Stomach (tissue), 19 donors: ENCODE measurements at places on chromosomes 16 and 17.

- DNase-seq: no peak
Measured at GRCh38 chr17:78898075-78898836, 4.7 kb downstream of the CEP295NL start.

- no peak for DNase-seq
Measured at GRCh38 chr17:69066482-69066881, 5.8 kb upstream of the ABCA9 start.

GRCh38 chr17:30377574-30378240 is 1.0 kb upstream of the CPD start:
- no peak for DNase-seq

- DNase-seq: no peak
Measured at GRCh38 chr16:59126486-59126885, 392.4 kb upstream of the GOT2 start.

- DNase-seq: peak; percentile 60
Measured at GRCh38 chr17:74513987-74514631, 17.2 kb downstream of the CD300LB start.

DNA sequence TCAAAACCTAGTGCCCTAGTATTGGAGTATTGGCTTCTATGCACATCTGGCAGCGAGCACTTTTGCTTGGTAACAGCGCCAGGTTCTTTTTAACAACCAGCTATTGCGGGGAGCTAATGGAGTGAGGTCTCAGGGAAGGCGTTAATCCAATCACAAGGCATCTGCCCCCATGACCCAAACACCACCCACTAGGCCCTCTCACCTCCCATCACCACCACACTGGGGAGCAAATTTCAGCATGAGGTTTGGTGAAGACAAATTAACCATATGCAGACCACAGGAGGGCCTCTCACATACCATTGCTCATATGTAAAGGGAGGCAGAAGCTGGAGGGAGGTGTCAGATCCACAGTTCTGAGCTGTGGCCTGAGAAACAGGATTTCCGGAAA is 893 bp upstream of the ODF4 start:
- DNase-seq: no peak

DNA sequence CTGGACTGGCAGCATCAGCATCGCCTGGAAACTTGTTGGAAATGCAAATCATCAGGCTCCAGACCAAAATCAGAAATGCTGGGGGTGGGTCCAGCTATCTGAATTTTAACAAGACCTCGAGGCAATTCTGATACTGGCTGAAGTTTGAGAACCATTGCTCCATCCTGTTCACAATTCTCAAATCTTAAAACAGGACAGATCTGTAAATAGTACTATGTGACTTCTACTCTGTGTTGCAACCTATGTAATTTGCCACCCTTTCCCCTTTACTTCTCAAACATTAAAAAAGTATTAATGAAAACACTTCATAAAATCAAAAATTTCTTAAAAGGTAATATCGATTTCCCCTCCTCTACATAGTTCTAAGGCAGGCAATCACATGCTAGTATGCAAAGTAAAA is 28.5 kb downstream of the CACNG1 start:
- no peak for DNase-seq

DNA sequence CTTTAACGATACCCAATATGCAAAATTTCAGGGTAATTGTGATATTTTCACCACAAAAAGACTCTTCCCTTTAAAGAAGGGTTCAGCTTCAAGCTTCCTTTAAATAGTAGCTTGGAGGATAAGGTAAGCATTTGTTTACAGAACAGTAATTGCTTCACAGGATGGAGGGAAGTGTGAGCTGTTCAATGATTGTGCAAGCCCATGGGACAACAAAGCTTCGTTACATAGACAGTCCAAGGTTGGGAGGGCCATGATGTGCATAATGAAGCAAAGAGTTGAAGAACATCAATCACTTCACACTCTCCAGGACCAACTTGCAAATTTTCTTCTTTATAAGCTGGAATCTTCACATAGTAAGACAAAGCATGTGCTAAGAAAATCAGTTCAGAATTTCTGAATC is 145.0 kb upstream of the ASIC2 start:
- no peak for DNase-seq

DNA sequence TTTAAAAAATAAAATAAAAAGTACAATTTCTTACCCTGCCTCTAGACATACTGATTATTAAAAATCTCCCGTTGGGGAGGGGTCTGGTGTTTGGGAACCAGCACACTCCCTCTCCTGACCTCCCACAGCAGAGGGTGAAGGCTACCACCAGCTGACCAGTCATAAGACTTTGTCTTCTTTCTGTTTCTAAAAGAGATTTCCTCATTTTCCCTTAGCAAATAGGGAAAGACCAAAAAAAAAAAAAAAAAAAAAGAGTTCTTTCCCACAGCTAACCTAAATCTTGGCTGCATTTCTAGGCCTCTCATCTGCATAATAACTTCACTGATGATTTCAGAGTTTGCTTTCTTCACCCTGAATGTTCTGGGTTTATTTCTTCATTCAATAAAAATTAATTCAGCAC is 30.3 kb downstream of the CDK5RAP3 start:
- DNase-seq: no peak

- no peak for DNase-seq
Measured at GRCh38 chr17:3513305-3514035, 37.7 kb downstream of the ASPA start.

GRCh38 chr17:21171309-21171922 is 42.5 kb downstream of the TMEM11 start:
- no peak for DNase-seq

GRCh38 chr16:19066988-19067348 is 446 bp upstream of the COQ7 start:
- DNase-seq: no peak

GRCh38 chr16:12728469-12728868 is 75.2 kb downstream of the CPPED1 start:
- DNase-seq: no peak

DNA sequence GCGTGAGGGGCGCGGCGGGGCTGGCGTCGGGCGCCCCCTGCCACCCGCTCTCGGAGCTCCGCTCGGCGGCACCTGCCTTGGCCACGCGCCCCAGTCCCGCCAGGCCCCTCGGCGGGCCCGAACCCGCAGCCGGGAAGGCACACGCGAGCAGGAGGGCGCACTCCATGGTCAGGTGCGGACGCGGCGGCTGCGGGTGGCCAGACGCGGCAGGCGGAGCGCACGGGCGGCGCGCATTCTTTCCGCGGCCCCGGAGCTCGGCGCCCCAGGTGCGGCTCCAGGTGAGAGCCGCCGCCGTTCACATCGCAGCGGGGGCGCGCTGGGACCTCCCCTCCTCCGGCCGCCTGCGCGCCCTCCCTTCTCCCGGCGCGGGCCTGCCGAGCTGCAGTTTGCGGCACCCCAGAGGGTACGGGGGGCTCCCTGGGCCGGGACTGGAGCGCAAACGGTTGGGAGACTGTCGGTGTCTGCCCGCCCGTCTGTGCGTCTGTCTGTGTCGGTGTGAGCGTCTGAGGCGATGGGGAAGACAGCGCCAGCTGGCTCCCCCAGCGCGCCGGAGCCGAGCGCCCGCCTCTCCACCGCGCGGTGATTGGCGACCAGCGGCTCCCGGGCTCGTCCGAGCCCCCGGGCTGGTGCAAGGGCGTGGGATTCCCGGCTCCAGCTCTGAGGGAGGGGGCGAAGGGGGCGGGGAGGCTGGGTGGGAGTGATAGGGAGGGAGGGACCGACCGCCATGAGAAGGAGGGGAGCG is at the start of gene ADAMTS18:
TSS of gene ADAMTS18 (minus strand) at position 505 of the 742 bp plus-strand sequence. CDS start at position 166, 339 bp downstream.
- DNase-seq: no peak

DNA sequence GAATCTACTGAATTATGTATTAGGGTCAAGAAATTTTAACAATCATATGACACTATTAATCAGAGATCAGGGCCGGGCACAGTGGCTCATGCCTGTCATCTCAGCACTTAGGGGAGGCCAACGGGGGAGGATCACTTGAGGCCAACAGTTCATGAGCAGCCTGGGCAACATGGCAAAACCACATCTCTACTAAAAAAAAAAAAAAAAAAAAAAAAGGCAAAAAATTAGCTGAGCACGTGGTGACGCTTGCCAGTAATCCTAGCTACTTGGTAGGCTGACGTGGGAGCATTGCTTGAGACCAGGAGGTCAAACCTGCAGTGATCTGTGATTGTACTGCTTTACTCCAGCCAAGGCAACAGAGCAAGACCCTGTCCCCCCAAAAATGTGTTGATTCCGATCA is 52.5 kb upstream of the CLEC3A start:
- DNase-seq: no peak
